ENCODE measurements at places on chromosomes 13 and 19.

GRCh38 chr13:20416223-20416745 is 109.4 kb downstream of the CRYL1 start:
- DNase-seq, result no peak

- DNase-seq, result no peak
Observed at GRCh38 chr19:9757544-9758501, 10.7 kb downstream of the ZNF846 start.

- no peak for DNase-seq
Observed at GRCh38 chr19:13712767-13713201, 51.5 kb upstream of the MRI1 start.

- DNase-seq, result peak; percentile 56
Observed at GRCh38 chr19:12994701-12995595, at the start of gene NFIX. Gene NFIX, plus strand, starts transcription at chr19:12995475. Its CDS starts 363 bp downstream, at chr19:12995838.

DNA sequence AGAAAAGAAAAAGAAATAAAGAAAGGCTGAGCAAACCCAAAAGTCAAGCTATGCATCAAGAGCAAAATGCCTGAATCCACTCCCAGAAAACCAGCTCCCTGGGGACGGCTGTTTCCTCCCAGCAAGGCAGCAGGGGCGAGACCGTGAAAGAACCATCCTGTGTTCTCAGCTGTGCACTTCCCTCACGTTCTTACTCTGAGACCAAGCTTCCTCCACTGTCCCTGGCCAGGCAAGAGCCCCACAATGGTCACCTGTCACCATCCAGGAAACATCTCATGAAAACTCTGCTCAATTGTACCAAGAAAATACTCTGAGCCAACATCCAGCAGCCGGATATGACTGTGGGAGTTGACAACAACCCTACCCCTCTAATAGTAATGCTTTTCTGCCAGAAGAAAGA is 22.9 kb downstream of the RAB20 start:
- DNase-seq, result no peak

- no peak for DNase-seq
Observed at GRCh38 chr13:101398191-101398590, 18.1 kb downstream of the NALCN start.

DNA sequence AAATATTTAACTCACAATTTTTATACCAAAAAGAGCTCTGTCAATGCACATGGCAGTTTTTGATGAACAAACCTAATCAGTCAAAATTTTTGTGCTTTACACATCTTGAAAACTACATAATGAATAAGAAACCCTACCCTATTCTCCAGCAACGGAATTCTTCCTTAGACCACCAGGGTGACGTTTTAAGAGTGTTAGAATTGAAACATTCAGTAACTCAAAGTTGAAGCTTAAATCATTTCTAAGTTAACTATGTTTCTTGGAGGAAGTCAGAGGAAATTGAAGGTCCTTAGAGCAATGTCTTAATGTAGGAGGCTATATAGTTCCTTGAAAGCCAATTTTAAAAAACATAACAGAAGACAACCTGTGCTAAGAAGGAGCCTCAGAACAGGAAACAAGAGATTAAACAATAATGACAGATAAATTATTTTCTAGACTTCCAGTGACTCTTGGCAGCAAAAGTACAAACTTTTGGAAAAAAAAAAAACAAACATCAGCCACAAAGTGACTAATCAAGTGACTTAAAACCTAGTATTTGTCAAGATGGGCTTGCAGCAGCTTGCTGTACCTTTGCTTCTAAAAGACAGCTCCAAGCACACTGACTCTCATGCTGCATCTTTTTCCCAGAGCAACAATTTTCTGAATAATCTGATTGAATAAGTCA is 6.2 kb downstream of the SPRY2 start:
- no peak for DNase-seq

- DNase-seq, result no peak
Observed at GRCh38 chr13:54029226-54029625, 1000.6 kb downstream of the OLFM4 start.

DNA sequence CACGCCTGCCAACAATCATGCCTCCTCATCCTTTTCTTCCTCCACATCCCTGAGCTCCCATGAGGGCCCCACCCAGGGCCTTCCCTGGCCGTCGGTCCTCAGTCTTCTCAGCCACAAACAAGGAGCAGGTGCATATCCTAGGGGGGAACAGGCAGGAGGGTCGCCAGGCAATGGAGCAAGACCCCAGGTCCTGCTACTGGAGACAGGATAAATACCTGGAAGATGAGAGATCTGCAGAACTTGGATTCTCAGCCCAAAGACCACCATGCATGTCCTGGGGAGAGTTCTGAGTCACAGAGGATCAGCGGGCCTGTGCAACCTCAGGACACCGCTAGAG is 344.7 kb upstream of the TSHZ3 start:
- no peak for DNase-seq

- DNase-seq, result no peak
Observed at GRCh38 chr19:6269101-6269886, 10.5 kb downstream of the MLLT1 start.

DNA sequence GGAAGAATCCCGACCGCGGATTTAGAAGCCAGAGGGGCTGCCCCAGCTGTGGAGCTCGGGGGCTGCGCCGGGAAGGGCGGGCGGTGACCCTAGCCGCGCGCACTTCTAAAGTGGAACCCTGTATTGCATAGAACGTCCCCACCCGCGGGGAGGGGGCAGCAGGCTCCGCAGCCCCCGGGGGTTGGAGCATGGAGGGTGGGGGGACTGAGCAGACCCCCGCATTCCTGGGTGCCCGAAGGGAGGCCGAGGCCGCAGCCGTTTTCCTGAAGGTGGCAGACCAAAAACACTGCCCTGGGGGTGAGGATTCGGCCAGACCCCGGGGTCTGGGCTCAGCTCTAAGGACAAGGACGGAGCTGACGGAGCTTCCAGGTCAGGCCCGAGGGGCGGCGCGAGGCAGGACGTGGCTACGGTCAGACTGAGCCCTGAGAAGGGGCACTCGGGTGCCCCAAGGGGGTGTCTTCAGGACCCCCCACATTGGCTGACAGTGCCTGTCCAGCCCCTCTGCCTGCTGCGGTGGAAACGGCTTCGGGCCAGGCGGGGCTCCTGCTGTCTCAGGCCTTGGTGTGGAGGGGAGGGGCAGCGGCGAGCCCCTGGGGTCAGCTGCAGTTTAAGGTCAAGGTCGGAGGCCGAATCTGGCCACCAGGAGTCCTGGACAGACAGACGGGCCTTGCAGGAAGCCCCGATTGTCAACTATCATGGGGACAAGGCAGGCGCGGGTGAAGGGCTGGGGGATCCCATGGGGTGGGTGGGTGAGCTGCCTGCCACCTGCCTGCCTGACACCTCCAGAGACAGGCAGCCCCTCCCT is 12.6 kb downstream of the MKNK2 start:
- no peak for DNase-seq

GRCh38 chr13:49620170-49620621 is 8.1 kb upstream of the ARL11 start:
- DNase-seq, result no peak

GRCh38 chr13:50410921-50411746 is 395.9 kb downstream of the KCNRG start:
- DNase-seq, result no peak

DNA sequence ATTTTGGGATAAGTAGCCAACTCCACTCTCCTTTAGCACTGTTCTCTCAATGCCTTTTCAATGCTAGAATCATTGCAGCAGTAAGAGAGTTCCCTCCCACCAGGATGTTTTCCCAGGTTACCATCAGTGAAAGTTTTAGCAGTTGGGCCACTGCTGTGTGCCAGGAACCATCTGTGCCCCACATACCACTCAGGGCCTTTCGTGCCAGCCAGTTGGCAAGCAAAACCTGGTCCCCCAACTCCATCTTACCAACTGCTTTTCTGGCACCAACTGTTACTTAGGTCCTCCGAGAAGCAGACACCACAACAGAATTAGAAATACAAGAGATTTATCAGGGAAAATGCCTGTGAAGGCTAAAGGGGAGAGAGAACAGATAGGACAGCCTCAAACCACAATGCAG is 533.4 kb upstream of the NBEA start:
- no peak for DNase-seq

DNA sequence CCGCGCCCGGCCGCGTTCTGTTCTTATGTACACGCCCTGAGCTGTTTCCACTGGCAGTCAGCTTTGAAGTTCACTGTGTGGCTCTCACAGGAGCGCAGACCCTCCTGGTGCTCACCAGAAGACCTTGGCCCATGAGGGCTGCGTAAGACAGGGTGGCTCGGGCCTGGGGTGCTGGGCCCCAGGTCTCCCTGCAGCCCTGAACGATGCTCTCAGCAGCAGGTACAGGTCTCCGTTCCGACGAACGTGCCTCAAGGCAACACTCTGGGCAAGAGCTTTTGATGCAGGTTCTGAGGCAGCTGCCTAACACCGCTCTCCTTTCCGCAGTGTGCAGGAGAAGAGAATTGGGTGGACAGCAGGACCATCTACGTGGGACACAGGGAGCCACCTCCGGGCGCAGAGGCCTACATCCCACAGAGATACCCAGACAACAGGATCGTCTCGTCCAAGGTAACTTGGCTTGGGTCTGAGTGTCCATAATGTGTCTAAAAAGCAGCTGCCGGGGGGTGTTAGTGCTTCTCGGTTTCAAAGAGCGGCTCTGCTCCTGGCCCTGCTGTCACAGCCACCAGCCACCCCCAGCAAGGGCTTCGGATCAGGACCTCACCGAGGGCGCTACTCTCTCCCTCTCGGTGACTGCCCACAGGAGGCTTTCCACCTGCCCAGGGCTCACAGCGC is 95.1 kb downstream of the ATP11A start:
- DNase-seq, result no peak

DNA sequence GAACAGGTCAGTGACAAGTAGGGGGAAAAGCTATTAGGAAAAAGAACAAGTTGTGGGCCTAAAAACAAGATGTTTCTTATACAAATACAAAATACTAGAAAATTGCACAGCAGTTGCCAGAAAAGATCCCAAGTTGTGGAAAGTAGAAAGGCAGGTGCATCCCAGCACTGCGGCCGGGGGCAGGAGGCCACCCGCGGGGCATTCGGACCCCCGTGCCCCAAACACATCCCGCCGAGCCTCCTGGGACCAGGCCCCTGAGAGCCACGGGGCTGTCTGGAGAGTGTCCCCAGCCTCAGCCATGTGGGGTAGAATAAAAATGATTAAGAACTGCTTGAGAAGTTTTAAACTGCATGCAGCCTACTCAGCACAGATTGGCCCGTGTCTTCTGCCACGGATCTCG is 11.4 kb downstream of the RASA3 start:
- no peak for DNase-seq

- no peak for DNase-seq
Observed at GRCh38 chr19:640606-641189, 1.0 kb downstream of the FGF22 start.

DNA sequence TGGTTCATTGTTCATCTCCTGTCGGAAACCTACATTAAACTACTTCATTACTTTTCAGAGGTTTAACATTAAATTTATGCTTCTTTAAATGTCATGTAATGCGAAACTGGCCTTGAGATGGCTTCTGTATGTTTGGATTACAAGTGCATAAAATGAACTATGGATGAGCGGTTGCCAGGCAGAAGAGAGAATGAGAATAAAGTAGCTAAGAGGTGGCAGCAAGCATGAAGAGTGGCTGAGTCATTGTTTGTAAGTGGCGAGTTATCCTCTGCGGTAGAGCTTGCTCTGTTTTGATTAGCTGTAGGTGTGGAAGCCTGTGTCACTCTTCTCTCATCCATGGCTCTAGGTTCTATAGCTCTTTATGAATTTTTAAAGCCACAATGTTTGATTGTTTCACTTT is 1139.6 kb upstream of the PCDH9 start:
- DNase-seq, result no peak

DNA sequence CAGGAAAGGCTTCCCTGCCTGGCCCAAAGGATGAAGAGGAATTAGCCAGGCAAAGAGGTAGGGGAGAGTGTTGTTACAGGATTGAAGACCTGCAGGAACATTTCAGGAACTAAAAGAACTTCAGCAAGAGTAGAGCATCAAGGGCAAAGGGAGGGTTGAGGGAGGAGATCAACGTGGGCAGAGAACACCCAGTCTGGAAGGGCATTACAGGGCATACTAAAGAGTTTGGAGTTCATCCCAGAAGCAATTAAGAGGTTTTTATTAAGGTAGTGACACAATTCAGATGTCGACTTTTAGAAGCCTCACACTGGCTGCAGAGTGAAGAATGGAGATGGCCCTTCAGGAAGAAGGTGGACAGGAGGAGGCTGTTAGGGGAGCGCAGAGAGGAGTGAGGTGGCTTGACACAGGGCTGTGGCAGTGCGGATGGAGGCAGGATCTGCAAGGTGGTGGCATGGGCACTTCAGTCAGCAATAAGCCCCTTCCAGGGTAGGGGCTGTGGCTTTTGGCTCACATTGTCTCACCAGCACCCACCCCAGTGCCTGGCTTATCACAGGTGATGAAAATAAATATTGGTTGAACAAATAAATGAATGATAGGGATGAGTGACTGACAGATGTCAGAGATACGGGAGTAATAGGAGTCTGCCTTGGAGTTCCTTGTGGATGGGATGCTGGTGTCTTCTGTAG is 24.9 kb downstream of the TEX26 start:
- DNase-seq, result no peak

- DNase-seq, result no peak
Observed at GRCh38 chr19:49855277-49855675, 4.3 kb downstream of the PTOV1 start.

GRCh38 chr13:108944760-108945159 is 315.3 kb downstream of the MYO16 start:
- no peak for DNase-seq

DNA sequence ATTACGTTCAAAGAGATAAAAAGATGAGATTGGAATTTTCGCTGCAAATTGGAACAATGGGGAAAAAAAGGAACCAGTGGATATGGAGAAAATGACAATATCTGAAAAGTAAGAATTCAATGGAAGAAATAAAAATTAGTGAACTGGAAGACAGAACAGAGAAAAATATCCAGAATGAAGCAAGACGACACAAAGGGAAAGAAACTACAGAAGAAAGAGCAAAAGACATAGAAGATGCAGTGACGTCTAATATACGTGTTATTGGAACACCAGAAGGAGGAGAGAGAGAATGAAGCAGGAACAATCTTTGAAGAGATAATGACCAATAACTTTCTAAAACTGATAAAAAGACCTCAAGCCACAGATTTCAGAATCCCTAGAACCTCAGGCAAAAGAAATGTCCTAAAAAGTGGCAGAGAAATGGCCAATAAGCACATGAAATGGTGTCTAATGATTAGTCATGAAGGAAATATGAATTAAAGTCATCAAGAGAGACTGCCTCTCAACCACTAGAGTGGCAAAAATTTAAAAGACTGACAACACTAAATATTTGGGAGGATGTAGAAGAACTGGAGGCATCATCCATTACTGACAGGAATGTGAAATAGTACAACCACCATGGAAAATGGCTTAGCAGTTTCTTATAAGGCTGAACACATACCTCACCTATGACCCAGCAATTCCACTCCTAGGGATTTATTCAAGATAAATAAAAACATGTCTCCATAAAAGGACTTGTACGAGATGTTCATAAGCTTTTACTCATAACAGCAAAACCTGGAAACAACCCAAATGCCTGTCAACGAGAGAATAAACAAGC is 56.5 kb downstream of the GADD45B start:
- DNase-seq, result no peak

Data from stimulated activated CD4-positive, alpha-beta T cell treated with anti-CD3 and anti-CD28 coated beads, TNF-alpha, amount 100 ng/mL, for 1 hour (primary cell).